ENCODE measurements at places on chromosomes 6 and 20. TPM values are rescaled to one million over a fixed set of nuclear protein-coding genes. Genes with fewer than 3 reads are reported as not detected.
A peak's percentile ranks its signal among the peaks of the same experiment; 100 is the strongest.

Gene OOEP
- total RNA-seq: not detected

Gene CHRNA4
- 165 TPM for total RNA-seq

Gene TPX2
- total RNA-seq: 44.7 TPM

- H3K4me1 ChIP-seq: peaks cover 13% of the 10 kb centered on the region
- H3K27ac ChIP-seq: no peak overlapping the region
- no peak for DNase-seq
- H3K36me3 ChIP-seq: no peaks in the 10 kb centered on the region
Observed at GRCh38 chr6:168597471-168597875, 156.5 kb downstream of the SMOC2 start.

GRCh38 chr6:2971420-2972218, at the start of gene SERPINB6:
SERPINB6 (minus strand) TSS chr6:2971567; CDS start chr6:2959332, 12,235 bp downstream.
- H3K27me3 ChIP-seq: peaks cover 6% of the 10 kb centered on the region
- H3K27ac ChIP-seq: peak within 1 kb of the TSS; percentile 43
- H3K4me3 ChIP-seq: peak within 1 kb of the TSS; percentile 86
- DNase-seq: peak; percentile 65
- no peaks in the 10 kb centered on the region for H3K36me3 ChIP-seq

DNA sequence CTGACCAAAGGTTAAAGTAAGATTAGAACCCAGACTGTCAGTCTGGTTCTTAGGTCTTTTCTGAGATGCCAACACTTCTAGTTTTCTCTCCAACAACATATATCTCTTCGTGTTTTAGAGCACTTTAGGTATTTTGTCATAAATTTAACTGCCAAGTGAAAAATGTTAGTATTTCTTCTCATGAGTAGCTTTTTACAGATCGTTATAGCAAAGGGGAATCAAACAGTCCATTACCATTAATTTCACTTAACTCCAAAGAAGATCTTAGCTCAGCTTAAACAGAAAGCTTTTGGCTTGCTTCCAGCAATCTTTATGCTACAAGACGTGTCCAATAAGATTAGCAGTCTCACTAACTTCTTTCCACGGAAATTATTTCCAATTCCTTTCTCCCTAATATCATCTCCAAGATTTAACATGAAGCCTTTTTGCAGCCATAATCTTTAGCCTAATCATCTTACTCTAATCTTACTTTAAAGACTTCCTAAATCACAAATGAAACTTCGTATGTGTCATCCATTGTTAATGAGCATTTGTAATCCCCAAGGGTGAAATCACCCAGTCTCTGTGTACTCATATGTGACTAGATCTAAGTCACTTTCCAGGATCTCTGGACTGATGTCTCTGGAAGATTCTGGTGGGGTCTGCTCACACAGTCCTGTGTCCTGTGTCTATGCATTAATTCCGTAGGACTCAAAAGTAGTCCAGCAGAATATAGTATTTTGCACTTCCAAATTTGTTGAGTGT, 38.7 kb downstream of the MOXD1 start:
- DNase-seq: no peak
- H3K27me3 ChIP-seq: no peaks in the 10 kb centered on the region
- H3K36me3 ChIP-seq: no peaks in the 10 kb centered on the region
- no peak overlapping the region for H3K4me3 ChIP-seq

- H3K27me3 ChIP-seq: no peaks in the 10 kb centered on the region
- peak; percentile 82 for DNase-seq
- H3K27ac ChIP-seq: no peak overlapping the region
- H3K4me3 ChIP-seq: no peak overlapping the region
- peaks cover 1% of the 10 kb centered on the region for H3K4me1 ChIP-seq
Observed at GRCh38 chr6:165049362-165049761, 260.0 kb downstream of the C6orf118 start.

Gene OSTM1
- 47.7 TPM for total RNA-seq

Gene MAS1L
- total RNA-seq: not detected

DNA sequence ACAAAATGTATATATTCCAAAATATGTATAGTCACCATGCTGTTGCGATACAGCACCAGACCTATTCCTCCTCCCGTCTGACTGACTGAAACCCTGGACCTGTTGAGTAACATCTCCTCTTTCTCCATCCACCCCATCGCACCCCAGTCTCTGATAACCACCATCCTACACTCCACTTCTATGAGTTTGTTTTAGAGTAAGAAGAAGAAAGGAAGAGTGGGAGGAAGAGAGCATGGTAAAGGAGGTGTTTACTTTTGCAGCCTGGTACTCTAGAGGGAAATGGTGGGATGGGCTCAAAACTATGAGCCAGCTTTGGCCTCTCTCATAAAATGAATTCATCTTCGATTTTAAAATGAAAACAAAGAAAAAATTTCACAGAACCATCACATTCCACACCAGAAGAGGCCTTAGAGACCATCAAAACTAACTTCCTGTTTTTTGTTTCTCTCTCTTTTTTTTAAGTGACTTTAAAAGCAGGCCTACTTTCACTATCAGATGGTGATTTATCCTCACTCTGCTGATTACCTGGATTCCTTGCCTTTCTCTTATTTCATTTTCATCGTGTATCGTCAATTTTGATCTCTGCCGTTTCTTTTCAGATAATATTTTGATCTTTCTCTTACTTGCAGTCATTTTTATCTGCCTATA, 16.8 kb upstream of the FUCA2 start:
- no peak overlapping the region for H3K4me3 ChIP-seq
- H3K27ac ChIP-seq: no peak overlapping the region
- no peak for DNase-seq
- no peaks in the 10 kb centered on the region for H3K27me3 ChIP-seq
- no peaks in the 10 kb centered on the region for H3K4me1 ChIP-seq

- H3K36me3 ChIP-seq: no peaks in the 10 kb centered on the region
- peak overlapping the region; percentile 86 for H3K27ac ChIP-seq
- H3K4me3 ChIP-seq: peak overlapping the region; percentile 97
Observed at GRCh38 chr6:47479140-47479508, 1.5 kb downstream of the CD2AP start.

DNA sequence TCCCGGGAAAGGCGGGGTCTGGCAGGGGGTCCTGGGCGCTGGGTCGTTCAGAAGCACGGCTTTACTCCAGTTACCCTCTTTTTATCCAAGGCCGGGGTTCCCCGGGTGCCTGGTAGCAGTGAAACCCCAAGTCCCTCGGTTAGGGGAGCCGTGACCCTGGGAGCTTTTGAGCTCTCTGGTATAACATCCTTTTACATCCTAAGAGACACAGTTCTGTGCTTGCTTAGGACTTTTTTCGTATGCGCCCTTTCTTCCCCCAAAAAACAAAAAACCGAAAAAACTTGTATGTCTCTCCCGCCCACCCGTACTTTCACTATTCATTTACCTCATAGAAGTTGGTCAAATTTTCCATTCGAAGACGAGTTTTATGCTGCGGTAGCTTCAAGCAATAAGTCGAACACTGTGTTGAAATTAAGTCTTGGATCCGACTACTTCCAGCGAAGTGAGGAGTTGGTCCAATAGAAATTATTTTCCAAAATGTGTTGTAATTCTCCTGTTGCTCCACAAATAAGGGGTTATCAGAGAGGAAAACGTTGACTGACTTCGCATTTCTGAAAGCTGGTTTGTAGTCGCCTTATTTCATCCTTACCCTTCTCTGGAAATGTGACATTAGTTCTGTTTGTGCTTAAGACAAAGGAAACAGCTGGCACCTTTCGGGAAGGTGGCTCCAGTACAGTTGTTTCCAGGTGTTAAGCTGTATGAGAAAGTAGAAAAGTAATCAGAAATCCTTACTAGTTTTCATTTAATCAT, 816 bp upstream of the MAN1A1 start:
- H3K4me1 ChIP-seq: peaks cover 17% of the 10 kb centered on the region
- no peak for DNase-seq
- peaks cover 3% of the 10 kb centered on the region for H3K27me3 ChIP-seq
- H3K27ac ChIP-seq: peak overlapping the region; percentile 35

Gene FNDC1
- total RNA-seq: 0.88 TPM

DNA sequence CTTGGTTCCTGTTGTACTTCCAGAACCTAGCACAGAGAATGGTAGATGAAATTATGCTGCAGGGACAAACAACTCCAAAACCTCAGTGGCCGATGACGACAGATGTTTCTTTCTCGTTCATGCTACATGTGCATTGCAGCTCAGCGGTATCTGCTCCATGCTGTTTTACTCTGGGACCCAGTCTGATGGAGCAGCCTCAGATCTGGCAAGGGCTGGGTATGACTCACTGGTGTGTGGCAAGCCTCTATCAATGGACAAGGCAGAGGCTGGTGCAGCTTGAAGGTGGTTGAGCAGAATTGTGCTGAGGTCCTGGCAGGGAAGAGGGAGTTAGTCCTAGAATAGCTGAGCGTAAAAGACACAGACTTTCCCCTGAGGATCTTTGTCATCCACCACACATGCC, 10.3 kb upstream of the BLCAP start:
- H3K4me1 ChIP-seq: peaks cover 18% of the 10 kb centered on the region
- no peak for DNase-seq

DNA sequence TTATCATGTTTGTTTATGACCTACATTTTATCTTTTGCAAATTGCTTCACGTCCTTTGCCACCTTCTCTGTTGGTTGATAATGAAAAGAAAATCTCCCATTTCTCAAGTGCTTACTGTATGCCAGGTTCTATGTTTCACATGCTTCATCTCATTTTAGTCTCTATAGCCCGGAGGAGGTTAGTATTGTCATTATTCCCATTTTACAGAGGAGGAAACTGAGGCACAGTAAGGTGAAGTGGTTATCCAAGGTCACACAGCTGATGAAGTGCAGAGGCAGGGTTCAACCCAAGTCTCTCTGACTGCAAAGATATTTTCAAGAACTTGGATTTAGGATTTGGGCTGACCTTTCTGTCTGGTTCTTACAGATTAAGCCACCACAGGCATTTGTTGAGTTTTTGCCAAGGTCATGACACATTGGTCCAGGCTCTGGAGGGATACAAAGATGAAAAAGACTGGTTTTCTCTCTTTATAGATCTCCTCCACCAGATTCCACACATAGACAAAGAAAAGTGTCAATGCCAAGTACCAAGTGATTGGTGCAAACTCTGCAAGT, 20.6 kb downstream of the CNBD2 start:
- H3K27ac ChIP-seq: no peak overlapping the region
- H3K27me3 ChIP-seq: peaks cover 2% of the 10 kb centered on the region
- peaks cover 3% of the 10 kb centered on the region for H3K4me1 ChIP-seq
- H3K36me3 ChIP-seq: no peaks in the 10 kb centered on the region
- DNase-seq: no peak

Gene XRN2
- total RNA-seq: 86.2 TPM

Gene HLA-DQB1
- total RNA-seq: not detected

DNA sequence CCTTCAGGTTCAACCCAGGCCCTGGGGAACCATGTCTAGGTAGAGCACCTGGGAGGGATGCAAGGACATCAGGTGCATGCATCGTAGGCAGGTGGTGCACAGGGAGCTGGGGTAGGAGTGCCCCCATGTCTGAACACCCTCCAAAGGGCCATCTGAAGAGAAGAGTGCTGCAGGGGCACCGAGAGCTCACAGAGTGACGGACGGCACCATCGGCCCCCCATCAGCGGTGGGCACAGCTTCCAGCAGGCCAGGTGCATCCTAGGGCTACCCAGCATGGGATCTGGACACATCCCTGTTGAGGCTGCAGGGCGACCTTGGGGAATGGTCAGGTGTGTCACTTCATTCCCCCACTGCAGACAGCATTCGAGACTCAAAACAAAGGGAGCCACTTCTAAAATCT, 138.3 kb upstream of the CDH4 start:
- no peak for DNase-seq
- H3K4me1 ChIP-seq: peaks cover 10% of the 10 kb centered on the region
- H3K36me3 ChIP-seq: peaks cover 7% of the 10 kb centered on the region
- H3K27ac ChIP-seq: no peak overlapping the region
- no peak overlapping the region for H3K4me3 ChIP-seq

Gene CYB5R4
- total RNA-seq: 23.1 TPM

Measured in glutamatergic neuron (in vitro differentiated cells).